Activated CD4-positive, alpha-beta T cell treated with anti-CD3 and anti-CD28 coated beads, Interleukin-2, amount 10 ng/mL, durations not matched to agents 7 days and 5 days (primary cell): ENCODE measurements at places on chromosomes 7 and 10. TPM values are rescaled to one million over a fixed set of nuclear protein-coding genes. Genes with fewer than 3 reads are reported as not detected.
A peak's percentile ranks its signal among the peaks of the same experiment; 100 is the strongest.

The TECTB gene
- total RNA-seq = not detected

The CFAP46 gene
- not detected for total RNA-seq

The ACSM6 gene
- not detected for total RNA-seq

The SFMBT2 gene
- 32.3 TPM for total RNA-seq

The NRG3 gene
- not detected for total RNA-seq

DNA sequence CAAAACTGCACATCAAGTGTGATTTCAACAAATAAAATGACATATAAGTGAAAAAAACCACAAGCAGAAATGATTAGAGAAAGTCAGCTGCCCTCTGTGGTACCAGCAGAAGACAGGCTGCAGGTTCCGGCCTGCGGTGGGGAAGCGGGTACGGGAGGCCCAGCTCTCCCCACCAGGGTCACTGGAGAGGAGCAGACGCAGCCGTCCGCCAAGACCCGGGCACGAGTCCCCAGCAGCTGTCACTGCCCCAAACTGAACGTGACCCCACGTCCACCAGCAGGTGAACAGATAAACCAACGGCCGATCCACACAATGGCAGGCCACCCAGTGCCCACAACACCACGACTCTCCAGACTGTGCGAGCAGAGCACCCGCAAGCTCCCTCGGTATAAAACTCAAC is 16.1 kb upstream of the MICALL2 start:
- no peak for DNase-seq

GRCh38 chr7:140646931-140647647 is 6.5 kb upstream of the DENND2A start:
- peak; percentile 26 for DNase-seq

GRCh38 chr7:42492920-42493319 is 255.9 kb upstream of the GLI3 start:
- DNase-seq = no peak

DNA sequence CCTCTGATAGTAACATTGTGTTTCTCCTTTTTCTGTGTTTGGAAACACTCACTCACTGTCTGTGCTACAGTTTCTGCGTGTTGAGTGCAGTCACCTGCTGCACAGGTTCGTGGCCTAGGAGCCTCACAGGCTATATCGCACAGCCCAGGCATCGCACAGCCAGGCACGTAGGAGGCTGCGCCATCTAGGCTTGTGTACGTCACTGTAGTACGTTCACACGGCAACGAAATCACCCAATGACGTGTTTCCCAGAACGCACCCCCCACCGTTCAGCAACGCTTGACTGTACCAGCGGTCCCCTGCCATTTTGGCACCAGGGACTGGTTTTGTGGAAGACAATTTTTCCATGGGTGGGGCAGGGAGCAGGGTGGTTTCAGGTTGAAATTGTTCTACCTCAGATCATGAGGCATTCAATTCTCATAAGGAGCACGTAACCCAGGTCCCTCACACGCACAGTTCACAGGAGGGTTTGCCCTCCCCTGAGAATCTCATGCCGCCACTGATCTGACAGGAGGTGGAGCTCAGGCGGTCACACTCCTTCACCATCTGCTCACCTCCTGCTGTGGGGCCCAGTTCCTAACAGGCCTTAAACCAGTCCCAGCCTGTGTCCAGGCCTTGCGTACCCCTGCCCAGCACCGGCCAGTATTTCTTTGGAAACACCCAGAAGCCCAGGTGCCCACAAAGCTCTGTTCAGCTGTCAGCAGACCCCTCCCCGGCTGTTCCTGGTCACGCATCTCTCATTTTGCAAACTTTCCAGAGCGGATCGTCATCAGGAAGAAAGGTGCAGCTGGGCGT is 23.2 kb upstream of the PRKAR1B start:
- no peak for DNase-seq

DNA sequence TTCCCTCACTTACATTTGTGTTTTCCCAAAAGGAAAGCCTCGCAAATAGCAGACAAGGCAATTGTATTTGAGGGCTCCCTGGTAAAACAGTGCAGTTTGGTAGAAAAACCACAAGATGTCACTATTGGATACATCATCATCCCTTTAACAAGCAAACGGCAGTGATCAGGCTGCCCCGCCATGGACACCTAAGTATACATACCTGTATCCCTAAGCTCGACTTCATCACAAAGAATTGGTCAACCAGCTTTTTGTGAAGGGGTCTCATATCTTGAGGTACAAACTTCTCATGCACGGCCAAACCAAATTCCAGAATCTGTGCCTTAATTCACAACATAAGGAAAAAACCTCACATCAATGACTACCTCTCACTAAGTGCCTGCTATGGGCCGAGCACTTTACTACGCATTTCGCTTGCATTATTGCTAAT is 179.5 kb upstream of the IMMP2L start:
- DNase-seq = peak; percentile 42

- peak; percentile 11 for DNase-seq
These were observed 1.4 kb downstream of the GARS1 start for GRCh38 chr7:30596014-30596641.

DNA sequence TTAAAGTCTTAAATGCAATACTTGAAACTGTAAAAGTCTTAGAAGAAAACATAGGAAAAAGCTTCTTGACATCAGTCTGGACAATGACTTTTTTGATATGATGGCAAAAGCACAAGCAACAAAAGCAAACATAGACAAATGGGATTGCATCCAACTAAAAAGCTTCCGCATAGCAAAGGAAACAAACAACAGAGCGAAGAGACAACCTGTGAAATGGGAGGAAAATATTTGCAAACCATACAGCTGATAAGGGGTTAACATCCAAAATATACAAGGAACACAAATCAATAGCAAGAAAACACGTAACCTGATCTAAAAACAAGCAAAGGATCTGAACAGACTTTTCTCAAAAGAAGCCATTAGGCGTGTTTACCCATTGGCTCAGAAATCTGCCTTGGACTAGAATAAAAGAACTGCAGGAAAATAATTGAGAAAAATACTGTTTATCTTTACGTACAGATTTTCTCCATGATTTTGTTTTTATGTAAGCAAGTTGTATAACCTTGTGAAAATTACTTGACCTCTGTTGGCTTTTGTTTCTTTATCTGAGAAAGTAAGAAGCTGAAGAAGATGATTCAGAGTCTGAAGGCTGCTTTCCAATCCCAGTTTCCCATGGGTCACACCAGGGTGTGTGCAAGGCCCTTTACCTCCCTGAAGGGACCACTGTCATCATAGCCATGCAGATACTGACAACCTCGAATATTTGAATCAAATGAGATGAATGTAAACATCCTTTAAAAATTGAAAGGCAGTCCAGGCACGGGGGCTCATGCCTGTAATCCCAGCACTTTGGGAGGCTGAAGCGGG is 99.1 kb upstream of the LANCL2 start:
- no peak for DNase-seq

DNA sequence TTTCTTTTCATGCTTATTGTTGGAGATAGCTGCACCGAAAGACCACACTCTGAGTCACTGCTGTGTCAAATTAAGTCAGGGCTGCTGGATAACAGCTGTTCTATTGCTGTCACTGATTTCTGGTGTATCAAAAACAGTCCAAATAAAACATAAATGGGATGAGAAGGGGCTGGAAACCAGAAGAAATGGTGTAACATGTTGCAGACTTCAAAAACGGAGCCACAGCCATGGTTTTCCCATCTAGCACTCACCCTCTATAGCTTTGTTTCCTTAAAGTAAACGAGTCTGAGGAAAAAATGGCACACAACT is 103.3 kb upstream of the DIP2C start:
- no peak for DNase-seq

- no peak for DNase-seq
These were observed 157.5 kb upstream of the KLF14 start for GRCh38 chr7:130891254-130892094.

GRCh38 chr10:43209074-43209455 is 57.8 kb downstream of the RASGEF1A start:
- DNase-seq = no peak

DNA sequence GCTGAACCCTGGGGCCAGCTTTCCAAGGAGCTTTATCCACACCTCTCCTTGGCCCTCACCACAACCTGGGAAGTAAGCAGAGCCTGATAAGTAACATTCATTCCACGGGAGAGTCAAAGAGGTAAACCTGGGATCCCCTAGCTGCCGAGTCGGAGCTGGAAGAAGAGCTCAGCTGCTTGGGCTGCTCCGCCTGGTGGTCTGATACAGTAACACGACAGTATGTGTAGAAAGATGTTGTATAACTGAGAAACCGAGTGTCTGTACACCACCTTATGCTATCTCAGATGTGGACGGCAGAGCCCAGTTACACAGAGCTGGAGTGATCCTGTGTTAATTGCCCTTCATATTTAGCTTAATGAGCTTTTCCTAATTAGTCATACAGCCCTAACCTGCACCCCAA is 151.3 kb upstream of the KMT2E start:
- DNase-seq = no peak
